T-helper 2 cell treated with Interferon-gamma antibody and Interleukin-4, amounts not matched to agents 100 ng/mL and 5 ng/mL, for 36 hours (primary cell): ENCODE measurements at places on chromosomes 3 and 15. TPM values are rescaled to one million over a fixed set of nuclear protein-coding genes. Genes with fewer than 3 reads are reported as not detected.

Gene SPSB4
- not detected in 2 replicates for total RNA-seq

Gene RBPMS2
- not detected in 2 replicates for total RNA-seq

Gene HIGD2B
- 0.16 TPM in 1 of 2 replicates, not detected in the other for total RNA-seq

Gene CHAC1
- 2.7 and 3.6 TPM in 2 replicates for total RNA-seq

Gene FRMD4B
- total RNA-seq: 19.9 and 20.9 TPM in 2 replicates

Gene CRYGS
- total RNA-seq: 5.0 and 5.4 TPM in 2 replicates

Gene SST
- total RNA-seq: not detected in 2 replicates

Gene MNS1
- 0.16 and 0.39 TPM in 2 replicates for total RNA-seq

Gene IL5RA
- total RNA-seq: not detected in 2 replicates

Gene CLDN16
- not detected in 2 replicates for total RNA-seq

Gene FHIT
- 40.4 and 40.6 TPM in 2 replicates for total RNA-seq

Gene SAXO2
- total RNA-seq: 0.68 and 1.2 TPM in 2 replicates

Gene NDN
- 3.3 and 4.0 TPM in 2 replicates for total RNA-seq

Gene ALPK3
- total RNA-seq: 0.30 and 0.80 TPM in 2 replicates

Gene IGSF11
- total RNA-seq: 0.14 TPM in 1 of 2 replicates, not detected in the other

Gene RYR3
- total RNA-seq: not detected in 2 replicates

Gene ACTRT3
- 0.45 and 0.61 TPM in 2 replicates for total RNA-seq

Gene PAK6
- total RNA-seq: 0.43 and 0.64 TPM in 2 replicates

Gene MKRN2OS
- total RNA-seq: not detected in 2 replicates

Gene TMEM40
- total RNA-seq: not detected in 2 replicates

Gene SLC28A2
- not detected in 2 replicates for total RNA-seq

Gene TRPM7
- 42.8 and 43.1 TPM in 2 replicates for total RNA-seq

Gene TIGIT
- total RNA-seq: 3.2 and 3.7 TPM in 2 replicates

Gene CLSTN2
- total RNA-seq: not detected in 2 replicates

Gene GOLGA8N
- 23.0 and 26.7 TPM in 2 replicates for total RNA-seq

Gene CAMK2N2
- total RNA-seq: 0.14 and 0.16 TPM in 2 replicates

Gene PLA2G4E
- total RNA-seq: not detected in 2 replicates

Gene SPTBN5
- 0.59 and 1.0 TPM in 2 replicates for total RNA-seq

Gene GPD1L
- total RNA-seq: 21.9 and 25.7 TPM in 2 replicates

Gene HESX1
- total RNA-seq: 0.68 and 1.1 TPM in 2 replicates

Gene EOMES
- 4.8 and 5.1 TPM in 2 replicates for total RNA-seq

Gene CLEC3B
- 0.27 and 0.36 TPM in 2 replicates for total RNA-seq

Gene KBTBD13
- not detected in 2 replicates for total RNA-seq

Gene GRAMD2A
- 0.09 TPM in 1 of 2 replicates, not detected in the other for total RNA-seq

Gene ZDHHC19
- not detected in 2 replicates for total RNA-seq

Gene ZPLD1
- total RNA-seq: not detected in 2 replicates

Gene AMIGO3
- 0.27 TPM in 1 of 2 replicates, not detected in the other for total RNA-seq

Gene ANKRD63
- total RNA-seq: 0.23 TPM in 1 of 2 replicates, not detected in the other

Gene WNT7A
- total RNA-seq: 0.11 TPM in 1 of 2 replicates, not detected in the other

Gene FAM81A
- total RNA-seq: 1.2 and 1.4 TPM in 2 replicates

Gene AMOTL2
- total RNA-seq: not detected in 2 replicates

Gene TF
- under 0.01 and 0.43 TPM in 2 replicates for total RNA-seq

Gene HRG
- not detected in 2 replicates for total RNA-seq

Gene TNFAIP8L3
- 0.18 and 0.23 TPM in 2 replicates for total RNA-seq

Gene LRRIQ4
- total RNA-seq: 0.16 TPM in 1 of 2 replicates, not detected in the other

Gene GOLGA6A
- total RNA-seq: not detected in 2 replicates

Gene ETV5
- 0.16 and 0.23 TPM in 2 replicates for total RNA-seq

Gene PIERCE2
- 0.32 TPM in 1 of 2 replicates, not detected in the other for total RNA-seq

Gene LRRC49
- total RNA-seq: not detected in 2 replicates

Gene PLS1
- 5.5 and 6.1 TPM in 2 replicates for total RNA-seq

Gene KY
- not detected in 2 replicates for total RNA-seq

Gene PCSK6
- total RNA-seq: 2.6 and 3.3 TPM in 2 replicates
